Fibroblast of skin of back (primary cell): ENCODE measurements at places on chromosomes 3 and 15.

DNA sequence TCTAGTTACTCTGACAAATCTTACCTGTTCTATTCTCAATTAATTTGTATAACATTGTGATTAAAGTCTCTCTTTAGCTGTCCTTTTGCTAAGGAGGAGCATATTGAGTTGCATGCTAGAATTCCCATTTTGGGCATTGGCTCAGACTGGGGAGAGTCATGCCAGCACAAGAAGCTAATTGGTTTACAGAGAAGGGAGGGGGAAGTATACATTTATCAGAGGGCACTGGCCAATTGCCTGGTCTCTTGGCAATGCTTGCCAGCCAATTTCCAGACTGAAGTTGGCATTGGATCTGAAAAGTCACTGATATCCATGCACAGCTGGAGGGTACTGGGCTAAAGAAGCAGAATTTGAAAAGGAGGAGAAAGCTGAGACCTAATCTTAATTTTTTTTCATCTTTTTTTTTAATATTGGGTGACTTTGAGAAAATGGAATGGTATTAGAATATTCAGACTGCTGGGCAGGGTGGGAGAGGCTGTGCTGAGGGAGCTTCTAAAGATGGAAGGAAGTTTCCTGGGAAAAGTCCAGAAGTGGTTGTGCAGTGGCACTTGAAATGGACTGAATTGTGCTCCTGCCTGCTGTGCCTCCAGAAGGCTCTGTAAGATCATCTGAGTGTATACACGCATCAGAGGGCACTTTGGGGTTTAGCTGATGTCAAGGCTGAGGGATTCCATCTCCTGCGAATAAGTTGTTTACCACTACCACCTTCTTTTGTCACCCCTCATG lies 365.2 kb upstream of the DPH6 start:
- no peak for DNase-seq

DNA sequence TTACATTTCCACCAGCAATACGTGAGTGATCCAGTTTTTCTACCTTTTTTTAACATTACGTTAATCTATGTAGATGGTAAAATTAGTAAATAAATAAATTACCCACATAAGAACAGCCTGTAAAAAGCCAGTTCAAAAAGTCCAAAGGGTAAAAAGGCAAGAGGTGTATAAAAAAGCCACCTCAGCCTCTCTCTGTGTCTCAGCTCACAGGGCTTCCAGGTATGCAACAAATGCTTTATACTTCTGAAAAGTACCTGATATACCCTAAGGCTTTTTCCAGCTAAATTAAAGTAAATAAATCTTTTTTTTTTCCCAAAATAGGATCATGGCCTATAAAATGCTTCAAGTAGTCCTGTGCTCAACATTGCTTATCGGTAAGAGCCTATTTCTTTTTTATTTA lies at the start of gene C3orf85:
Gene C3orf85, plus strand, starts transcription at position 197 of the 400 bp plus-strand sequence. Its CDS starts 129 bp downstream, at position 326.
- no peak for DNase-seq

- DNase-seq = peak; percentile 48
These were observed 22.5 kb downstream of the UPK1B start for GRCh38 chr3:119195911-119196310.

GRCh38 chr3:15215996-15216395 lies 9.9 kb downstream of the CAPN7 start:
- DNase-seq = no peak

DNA sequence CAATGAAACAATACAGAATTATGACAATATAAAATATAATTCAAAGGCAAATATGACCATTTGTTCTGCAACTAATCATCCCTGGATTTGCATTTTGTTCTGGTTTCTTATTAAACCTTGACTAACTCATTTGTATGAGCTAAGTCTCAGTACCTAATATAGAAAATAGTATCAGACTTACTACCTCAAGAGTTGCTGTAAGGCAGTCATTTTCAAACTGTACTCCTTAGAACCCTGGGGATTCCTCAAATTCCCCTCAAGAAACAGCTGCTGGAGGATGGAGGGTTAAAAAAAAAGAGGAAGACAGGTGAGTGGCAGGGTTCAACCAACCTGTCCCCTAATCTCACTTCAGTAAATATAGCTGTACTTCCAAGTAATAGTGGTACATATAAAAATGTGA lies 11.1 kb downstream of the ZBTB11 start:
- no peak for DNase-seq

- DNase-seq = no peak
These were observed 64.3 kb downstream of the SLC12A8 start for GRCh38 chr3:125148016-125148812.

DNA sequence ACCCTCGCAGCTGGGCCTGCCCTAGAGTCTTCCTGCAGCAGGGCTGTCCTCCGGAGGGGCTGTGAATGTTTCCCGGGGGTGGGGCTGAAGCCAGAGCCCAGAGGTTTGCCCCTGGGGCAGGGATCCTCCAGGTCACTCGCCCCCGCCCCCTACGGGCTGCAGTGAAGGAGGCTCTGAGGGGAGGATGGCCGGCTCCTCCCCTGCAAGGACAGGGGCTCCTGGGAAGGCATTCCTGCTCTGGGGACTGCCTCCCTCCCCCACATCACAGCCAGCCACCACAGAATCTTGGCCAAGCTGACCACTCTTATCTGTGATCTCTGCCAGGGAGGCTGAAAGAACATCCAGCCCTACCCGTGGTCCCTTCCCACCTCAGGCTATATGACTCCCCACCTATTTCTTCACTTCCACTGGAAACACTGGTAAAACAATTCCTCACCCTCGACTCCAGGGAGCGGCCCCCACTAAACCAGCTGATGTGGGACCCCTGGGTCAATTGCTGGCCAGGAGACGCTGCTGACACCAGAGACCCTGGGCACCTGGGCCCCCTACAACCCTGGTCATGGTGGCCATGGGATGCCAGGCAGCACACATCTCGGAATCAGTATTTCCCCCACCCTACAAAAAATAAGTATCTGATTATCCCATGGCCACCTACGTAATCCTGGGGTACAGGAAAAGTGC lies 66.0 kb downstream of the HMCES start:
- peak; percentile 7 for DNase-seq

DNA sequence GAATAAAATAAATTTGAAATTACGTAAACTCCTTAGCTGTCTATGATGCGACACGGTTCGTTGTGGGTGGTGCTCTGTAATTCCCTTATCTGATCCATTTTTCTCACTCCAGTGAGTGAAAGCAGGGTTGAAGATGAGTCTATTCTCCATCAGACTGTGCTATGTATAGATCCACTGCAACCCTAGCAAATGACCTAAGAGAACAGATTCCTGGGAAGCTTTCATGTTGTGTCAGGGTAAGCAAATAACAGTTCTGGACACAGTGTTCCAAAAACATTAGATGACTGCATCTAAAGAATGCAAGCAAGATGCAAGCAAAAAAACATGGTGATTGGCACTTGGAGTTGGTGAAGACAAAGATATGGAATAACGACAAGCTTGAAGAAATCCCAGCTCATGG lies 239.3 kb downstream of the SLC9A9 start:
- DNase-seq = peak; percentile 67

DNA sequence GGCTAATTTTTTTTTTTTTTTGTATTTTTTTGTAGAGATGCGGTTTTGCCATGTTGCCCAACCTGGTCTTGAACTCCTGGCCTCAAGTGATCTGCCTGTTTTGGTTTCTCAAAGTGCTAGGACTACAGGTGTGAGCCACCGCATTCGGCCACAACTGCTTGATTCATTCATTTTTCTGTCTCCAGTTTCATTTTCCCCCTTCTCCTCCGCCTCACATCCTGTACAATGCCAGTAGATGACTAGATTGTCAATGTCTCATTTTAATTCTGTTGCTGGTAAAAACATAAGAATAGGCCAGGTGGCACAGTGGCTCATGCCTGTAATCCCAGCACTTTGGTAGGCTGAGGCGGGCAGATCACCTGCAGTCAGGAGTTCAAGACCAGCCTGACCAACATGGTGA lies 12.0 kb upstream of the ZNF592 start:
- DNase-seq = no peak

DNA sequence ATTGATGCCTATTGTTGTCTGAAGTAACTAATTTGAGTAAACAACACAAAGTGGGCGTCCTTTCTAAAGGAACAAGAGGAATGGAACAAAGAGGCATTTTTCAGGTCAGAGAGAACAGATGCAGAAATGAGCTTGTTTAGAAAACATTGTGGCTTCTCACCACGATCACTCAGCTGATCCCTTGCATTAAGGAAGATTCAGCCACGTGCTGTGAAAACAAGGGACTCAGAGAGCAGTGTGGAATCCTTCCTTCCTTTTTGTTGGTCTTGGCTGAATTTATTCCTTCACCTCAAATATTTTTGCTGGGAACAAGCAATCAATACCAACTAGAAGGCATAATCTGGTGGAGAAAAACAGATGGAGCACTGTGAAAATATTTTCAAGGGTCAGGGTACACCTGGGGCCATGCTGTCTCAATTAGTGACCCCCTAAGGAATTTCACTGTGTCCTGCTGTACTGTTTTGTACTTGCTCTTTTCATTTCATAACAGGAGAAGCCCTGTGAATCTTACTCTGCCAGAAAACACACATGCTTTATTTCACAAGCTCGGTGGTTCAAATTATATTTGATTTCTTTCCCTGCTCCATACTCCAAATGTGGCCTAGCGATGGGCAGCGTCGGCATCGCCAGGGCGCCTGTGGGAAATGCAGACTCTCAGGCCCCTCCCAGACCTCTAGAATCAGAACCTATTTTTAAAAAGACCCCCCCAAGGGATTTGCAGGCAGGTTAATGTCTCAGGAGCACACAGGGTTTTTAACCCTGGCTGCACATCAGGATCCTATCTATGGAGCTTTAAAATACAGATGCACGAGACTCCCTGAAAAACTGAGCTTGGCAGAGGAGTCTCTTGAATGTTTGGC lies 11.6 kb upstream of the SLC6A20 start:
- no peak for DNase-seq

DNA sequence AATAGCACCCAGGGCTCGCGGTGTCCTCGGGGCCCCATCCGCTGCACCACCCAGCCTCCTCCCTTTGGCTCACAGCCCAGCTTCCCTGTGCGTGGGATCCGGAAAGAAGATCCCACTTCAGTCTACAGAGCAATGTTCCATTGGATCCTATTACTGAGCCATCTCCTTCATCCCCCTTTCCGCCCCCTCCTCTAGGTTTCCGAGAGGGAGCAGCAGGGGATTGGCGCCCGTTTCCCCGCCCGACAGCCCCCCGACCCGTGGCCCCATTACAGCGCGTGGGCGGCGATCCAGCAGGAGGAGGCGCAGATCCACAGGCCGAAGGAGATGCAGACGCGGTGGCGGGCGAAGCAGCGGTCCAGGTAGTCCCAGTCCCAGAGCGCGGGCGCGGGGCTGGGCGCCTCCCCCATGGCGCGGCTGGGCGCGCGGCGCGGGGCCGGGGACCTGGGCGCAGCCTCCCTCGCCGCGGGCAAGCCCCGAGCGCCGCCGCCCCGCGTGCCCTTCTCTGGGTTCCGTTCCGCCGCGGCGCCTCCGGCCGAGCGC lies 340 bp downstream of the TMEM44 start:
- peak; percentile 49 for DNase-seq

GRCh38 chr3:8760506-8760905 lies 8.9 kb downstream of the OXTR start:
- no peak for DNase-seq

GRCh38 chr3:22887664-22888291 lies 315.3 kb upstream of the UBE2E2 start:
- peak; percentile 7 for DNase-seq

GRCh38 chr3:146781606-146782005 lies 176.5 kb upstream of the PLSCR5 start:
- DNase-seq = peak; percentile 65

GRCh38 chr3:189787632-189788031 lies 156.4 kb downstream of the TP63 start:
- DNase-seq = peak; percentile 22

DNA sequence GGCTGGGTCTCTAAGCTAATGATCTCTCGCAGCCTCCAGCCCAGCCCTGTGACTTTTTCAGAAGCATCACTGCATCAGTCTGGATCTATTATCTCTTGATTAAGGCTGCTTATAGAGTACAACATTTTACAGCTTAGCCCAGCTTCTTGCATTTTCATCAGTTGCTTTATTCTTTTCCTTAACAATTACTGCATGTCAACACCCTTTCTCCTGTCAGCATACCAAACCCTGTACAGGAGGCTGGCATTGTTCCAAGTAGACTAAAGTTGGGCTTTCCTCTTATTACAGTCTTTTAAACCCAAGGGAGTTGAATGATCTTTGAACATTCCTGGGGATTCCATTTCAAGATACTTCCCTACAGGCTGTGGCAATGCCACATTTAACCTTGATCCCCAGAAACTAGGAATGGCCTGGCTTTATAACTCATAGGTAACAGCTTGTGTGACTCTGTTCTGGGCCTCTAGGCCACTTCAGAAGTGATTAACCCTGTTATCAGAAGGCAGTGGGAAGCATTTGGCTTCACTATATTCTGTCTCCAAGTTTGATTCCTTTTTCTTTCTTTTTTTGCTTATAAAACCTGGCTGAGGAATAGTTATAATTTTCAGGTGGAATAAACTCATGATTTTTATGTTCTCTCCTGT lies 182.9 kb downstream of the KCNMB2 start:
- DNase-seq = peak; percentile 79

DNA sequence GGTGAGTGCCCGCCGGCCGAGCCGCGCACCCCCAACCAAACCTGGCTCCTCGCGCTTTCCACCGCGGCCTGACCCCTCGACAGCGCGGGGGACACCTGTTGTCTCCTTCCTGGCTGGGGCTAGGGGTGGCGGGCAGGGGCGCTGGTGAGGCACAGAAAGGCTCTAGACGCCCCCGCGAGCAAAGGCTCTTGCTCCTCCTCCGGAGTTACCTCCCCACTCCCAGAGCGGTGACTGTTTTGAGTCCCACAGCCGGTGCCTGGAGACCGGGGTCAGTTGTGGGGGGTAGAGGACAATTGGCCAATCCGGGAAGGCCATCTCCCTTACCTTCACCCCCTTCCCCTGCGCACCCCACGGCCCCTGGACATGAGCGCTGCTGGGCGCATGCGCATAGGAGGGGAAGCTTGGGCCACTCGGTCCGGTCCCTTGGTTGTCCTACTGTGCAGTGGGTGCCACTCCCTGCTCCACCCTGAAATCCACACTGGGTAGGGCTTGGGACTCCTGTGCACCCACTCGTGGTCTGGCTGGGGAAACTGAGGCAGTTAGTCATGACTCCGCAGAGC lies 554 bp downstream of the CHST13 start:
- DNase-seq = no peak

DNA sequence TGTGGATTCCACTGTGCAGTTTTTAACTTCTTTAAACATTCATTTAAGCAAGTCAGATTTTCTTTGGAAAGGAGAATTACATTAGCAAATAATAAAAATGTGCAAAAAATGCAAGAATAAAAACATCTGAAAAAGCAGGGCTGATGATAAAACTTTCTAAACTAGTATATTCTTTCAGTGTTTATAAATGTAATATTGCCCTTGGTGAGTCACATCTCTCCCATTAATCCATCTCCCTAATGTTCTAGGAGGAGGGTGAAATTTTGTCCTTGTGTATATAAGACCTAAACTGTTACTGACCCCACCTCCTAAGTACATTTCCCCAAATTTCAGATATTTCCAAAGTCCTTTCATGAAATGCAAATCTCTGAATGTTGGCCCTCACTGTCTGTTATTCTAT lies 28.5 kb upstream of the DCUN1D1 start:
- DNase-seq = peak; percentile 13
